Airway epithelial cell (primary cell): ENCODE measurements at places on chromosomes 1 and 21. TPM values are rescaled to one million over a fixed set of nuclear protein-coding genes. Genes with fewer than 3 reads are reported as not detected.

The NBPF10 gene
- 0.09 and 0.28 TPM in 2 replicates for total RNA-seq

The PTGFR gene
- 0.05 and 0.14 TPM in 2 replicates for total RNA-seq

The C8B gene
- not detected in 2 replicates for total RNA-seq

The GALE gene
- total RNA-seq = 105 and 125 TPM in 2 replicates

The CD1E gene
- total RNA-seq = not detected in 2 replicates

The IFNLR1 gene
- total RNA-seq = 3.4 and 8.0 TPM in 2 replicates

The NES gene
- total RNA-seq = 0.85 and 0.93 TPM in 2 replicates

The INPP5B gene
- 5.8 and 7.8 TPM in 2 replicates for total RNA-seq

The GJA5 gene
- 0.07 and 3.0 TPM in 2 replicates for total RNA-seq

The CTSK gene
- total RNA-seq = 0.79 and 1.9 TPM in 2 replicates

The GNG4 gene
- total RNA-seq = 0.05 and 0.21 TPM in 2 replicates

The PSEN2 gene
- total RNA-seq = 10.1 and 16.2 TPM in 2 replicates

The TEDDM1 gene
- total RNA-seq = not detected in 2 replicates

The IQCC gene
- 1.9 and 3.5 TPM in 2 replicates for total RNA-seq

The TAS1R1 gene
- total RNA-seq = not detected in 2 replicates

The MARK1 gene
- total RNA-seq = 6.0 and 8.5 TPM in 2 replicates

The CELA3A gene
- not detected in 2 replicates for total RNA-seq

The POU3F1 gene
- total RNA-seq = 0.85 and 1.6 TPM in 2 replicates

The TRAF3IP3 gene
- total RNA-seq = not detected in 2 replicates

The KCNK2 gene
- total RNA-seq = not detected in 2 replicates

The CNKSR1 gene
- total RNA-seq = 16.8 and 31.6 TPM in 2 replicates

The CD84 gene
- total RNA-seq = not detected in 2 replicates

The SLFNL1 gene
- total RNA-seq = under 0.01 TPM in 1 of 2 replicates, not detected in the other

The GIPC2 gene
- 0.09 and 0.14 TPM in 2 replicates for total RNA-seq

The FRRS1 gene
- total RNA-seq = 13.4 and 17.6 TPM in 2 replicates

The PRR9 gene
- total RNA-seq = not detected in 2 replicates

The CACNA1S gene
- not detected in 2 replicates for total RNA-seq

The ALX3 gene
- not detected in 2 replicates for total RNA-seq

The RASAL2 gene
- 19.8 and 20.9 TPM in 2 replicates for total RNA-seq

The HNRNPU gene
- total RNA-seq = 311 and 336 TPM in 2 replicates

The TMEM51 gene
- 21.3 and 24.9 TPM in 2 replicates for total RNA-seq

The TATDN3 gene
- 12.6 and 16.3 TPM in 2 replicates for total RNA-seq

The S100A13 gene
- total RNA-seq = 124 and 160 TPM in 2 replicates

The SPATA17 gene
- 1.5 and 2.1 TPM in 2 replicates for total RNA-seq

The ENSA gene
- total RNA-seq = 157 and 349 TPM in 2 replicates

The DNAJC8 gene
- total RNA-seq = 56.1 and 61.7 TPM in 2 replicates

The NEGR1 gene
- total RNA-seq = 0.05 and 0.07 TPM in 2 replicates

The C1orf210 gene
- 3.9 and 8.7 TPM in 2 replicates for total RNA-seq

The PLCH2 gene
- total RNA-seq = 79.0 and 100 TPM in 2 replicates

The ZBTB37 gene
- total RNA-seq = 0.88 and 1.8 TPM in 2 replicates

The ITLN1 gene
- not detected in 2 replicates for total RNA-seq

The SLC9C2 gene
- not detected in 2 replicates for total RNA-seq

The HYI gene
- 51.7 and 60.2 TPM in 2 replicates for total RNA-seq

The AGO4 gene
- total RNA-seq = 4.8 and 9.5 TPM in 2 replicates

The PODN gene
- not detected in 2 replicates for total RNA-seq

The TRIM62 gene
- total RNA-seq = 5.1 and 7.3 TPM in 2 replicates

The DNTTIP2 gene
- total RNA-seq = 38.4 and 51.1 TPM in 2 replicates

The COG2 gene
- total RNA-seq = 12.0 and 19.4 TPM in 2 replicates

The HENMT1 gene
- total RNA-seq = 1.3 and 2.7 TPM in 2 replicates

The KCNH1 gene
- total RNA-seq = not detected in 2 replicates

The TIAM1 gene
- total RNA-seq = 19.3 and 21.7 TPM in 2 replicates

The FAM151A gene
- total RNA-seq = not detected in 2 replicates

The FMN2 gene
- total RNA-seq = not detected in 2 replicates

The ELF3 gene
- 39.6 and 44.8 TPM in 2 replicates for total RNA-seq

The GJA4 gene
- not detected in 2 replicates for total RNA-seq

The SERPINC1 gene
- not detected in 2 replicates for total RNA-seq
